ENCODE measurements at places on chromosomes 11 and 22.

- DNase-seq: no peak
These were observed 13.5 kb downstream of the DTX4 start for GRCh38 chr11:59185386-59185945.

- DNase-seq: no peak
These were observed 12.6 kb upstream of the COX8A start for GRCh38 chr11:63961608-63962412.

DNA sequence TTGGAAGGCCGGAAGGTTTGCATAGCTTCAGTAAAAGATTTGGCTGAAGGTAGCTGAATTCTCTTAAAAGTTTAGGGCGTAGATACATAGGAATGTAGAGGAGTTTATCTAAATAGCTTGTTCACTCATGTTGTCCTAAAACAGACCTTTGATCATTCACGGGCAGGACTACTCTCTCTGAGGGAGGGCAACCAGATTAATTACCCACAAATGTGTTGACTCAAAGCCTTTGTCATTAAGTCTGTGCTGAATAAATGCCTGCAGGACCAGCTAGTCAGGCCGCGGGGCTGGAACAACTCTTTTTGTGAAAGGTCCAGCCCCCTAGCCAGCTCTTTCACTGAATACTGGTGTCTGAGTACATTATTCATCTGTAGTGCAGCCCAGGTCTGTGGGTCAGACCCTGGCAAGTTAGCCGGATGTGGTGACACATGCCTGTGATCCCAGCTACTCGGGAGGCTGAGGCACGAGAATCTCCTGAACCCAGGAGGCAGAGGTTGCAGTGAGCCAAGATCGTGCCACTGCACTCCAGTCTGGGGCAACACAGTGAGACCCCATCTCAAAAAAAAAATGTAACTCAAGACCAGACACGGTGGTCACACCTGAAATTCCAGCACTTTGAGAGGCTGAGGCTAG is 2.8 kb upstream of the FADD start:
- DNase-seq: no peak

- DNase-seq: no peak
These were observed 32.7 kb upstream of the CELSR1 start for GRCh38 chr22:46569848-46570695.

GRCh38 chr22:44266796-44267760 is 45.7 kb downstream of the SHISAL1 start:
- DNase-seq: no peak

GRCh38 chr11:64208796-64209562 is 2.5 kb downstream of the FERMT3 start:
- no peak for DNase-seq

DNA sequence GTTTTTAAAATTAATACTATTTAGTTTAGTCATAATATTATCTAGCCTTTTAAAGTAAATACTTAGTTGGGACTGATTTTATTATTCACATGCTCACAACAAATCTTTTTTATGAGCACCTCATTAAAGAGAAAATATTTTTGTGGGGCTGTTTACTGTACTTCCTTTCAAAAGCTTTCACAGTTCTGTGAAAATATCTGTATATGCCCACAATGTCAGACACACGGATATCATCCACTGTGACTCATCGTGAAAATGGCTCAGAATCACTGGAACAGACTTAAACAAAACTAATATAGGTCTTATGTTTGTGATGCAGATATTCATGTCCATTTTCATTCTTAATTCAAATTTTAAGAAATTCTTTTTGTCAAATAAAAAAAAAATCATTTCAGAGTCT is 305.2 kb downstream of the RAB38 start:
- DNase-seq: no peak

GRCh38 chr11:94417386-94417987 is 16.3 kb upstream of the GPR83 start:
- DNase-seq: no peak

GRCh38 chr22:23467721-23468294 is 112.3 kb downstream of the IGLL1 start:
- no peak for DNase-seq

GRCh38 chr11:71215425-71215965 is 36.9 kb downstream of the SHANK2 start:
- DNase-seq: no peak

DNA sequence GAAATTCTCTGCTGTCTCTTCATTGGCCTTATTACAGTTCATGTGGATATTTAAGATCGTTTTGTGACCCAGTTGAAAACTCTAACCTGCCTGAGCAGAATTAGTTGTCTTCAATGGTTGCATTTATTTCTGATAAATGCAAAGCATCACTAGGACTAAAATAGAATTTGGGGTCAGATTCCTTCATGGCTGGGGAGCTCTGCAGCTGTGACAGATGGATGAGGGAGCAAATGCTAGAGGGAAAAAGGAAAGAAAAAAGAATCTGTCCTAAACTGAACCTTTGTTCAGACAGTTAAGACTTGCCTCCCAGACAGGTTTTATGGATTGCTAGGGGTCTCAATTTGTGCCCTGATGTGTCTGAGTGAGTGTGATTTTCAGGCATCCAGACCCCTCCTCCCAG is 113.0 kb downstream of the SYT9 start:
- no peak for DNase-seq

- no peak for DNase-seq
These were observed 49.9 kb upstream of the SLC22A12 start for GRCh38 chr11:64541131-64541530.

DNA sequence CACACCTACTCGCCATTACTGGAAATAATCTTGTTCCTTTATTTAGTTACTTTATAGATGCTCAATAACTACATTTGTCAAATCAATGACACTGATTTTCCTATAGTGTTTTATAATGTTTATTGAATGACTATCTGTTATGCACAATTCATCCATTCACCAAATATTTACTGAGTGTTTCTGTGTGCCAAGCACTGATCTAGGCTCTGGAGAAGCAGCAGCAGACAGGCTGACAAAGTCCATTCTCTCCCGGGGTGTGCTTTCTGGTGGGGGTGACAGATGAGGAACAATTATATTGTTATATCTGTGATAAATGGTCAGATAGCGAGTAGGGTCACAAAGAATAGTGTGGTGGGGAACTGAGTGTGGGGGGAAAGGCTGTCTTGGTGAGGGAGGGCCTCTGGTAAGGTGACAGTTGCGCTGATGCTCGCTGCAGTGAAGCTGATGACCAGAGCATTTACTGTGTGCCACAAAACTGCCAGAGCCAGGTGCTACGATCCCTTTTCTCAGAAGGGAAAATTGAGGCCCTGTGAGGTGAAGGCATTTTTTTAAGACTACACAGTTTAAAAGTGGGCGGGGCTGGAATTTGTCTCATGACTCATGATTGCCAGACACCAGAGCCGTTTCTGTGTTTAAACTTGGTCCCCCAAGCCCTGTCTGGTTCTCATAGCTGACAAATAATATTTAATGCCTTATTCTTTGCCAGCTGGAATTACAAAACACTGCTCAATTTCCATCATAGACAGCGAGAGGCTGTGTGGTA is 10.2 kb downstream of the PACS1 start:
- peak; percentile 63 for DNase-seq

GRCh38 chr11:113906038-113906437 is 1.4 kb downstream of the HTR3B start:
- no peak for DNase-seq

GRCh38 chr11:125224391-125225021 is 60.0 kb downstream of the PKNOX2 start:
- no peak for DNase-seq

GRCh38 chr11:415640-416041 is 842 bp upstream of the SIGIRR start:
- no peak for DNase-seq

Data from T-helper 9 cell (primary cell).